Activated T-helper 17 cell treated with anti-CD3 and anti-CD28 coated beads, Interleukin-2, amount 50 U/mL, for 72 hours (primary cell): ENCODE measurements at places on chromosomes 6 and 20. TPM values are rescaled to one million over a fixed set of nuclear protein-coding genes. Genes with fewer than 3 reads are reported as not detected.

DNA sequence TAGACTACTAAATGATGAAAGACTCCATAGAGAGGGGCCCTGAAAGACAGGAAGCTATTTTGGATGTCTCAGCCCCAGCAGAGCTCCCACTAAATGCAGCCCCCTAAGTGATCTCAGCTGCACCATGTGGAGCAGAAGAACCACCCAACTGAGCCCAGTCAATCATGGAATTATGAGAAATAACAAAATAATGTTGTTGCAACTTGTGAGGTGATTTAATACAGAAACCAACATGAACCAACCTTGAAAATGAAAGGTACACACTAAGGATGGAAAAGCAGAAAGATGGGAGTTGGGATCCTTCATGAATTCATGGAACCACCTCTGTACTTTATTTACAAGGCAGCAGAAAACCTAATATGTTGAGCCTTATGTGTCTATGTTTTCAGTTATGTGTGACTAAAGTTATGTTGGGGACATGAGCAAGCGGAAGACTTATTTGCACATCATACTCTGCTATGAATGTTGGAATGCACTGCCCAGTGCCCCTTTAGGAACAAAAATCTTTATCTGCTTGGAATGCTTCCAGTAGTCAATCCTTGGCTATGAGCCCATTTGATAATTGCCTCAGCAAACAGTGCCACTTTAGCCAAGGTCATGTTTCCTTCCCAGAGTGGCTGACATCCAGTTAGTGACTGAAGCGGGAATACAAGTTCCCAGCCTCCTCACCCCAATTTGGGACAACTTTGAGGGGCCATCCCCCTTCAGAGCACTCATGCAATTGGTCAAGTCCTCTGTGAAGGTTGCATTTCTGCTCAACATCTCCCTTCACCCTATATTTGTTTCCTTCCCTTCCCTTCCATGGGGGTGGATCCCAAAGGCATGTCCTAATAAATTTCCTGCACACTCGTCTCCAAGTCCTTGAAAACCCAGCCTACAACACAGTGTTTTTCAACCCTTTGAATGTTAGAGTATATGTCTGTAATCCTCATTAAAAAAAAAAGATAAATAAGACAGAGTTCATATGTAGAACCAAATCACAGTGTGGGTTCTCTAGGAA is 18.4 kb downstream of the TP53RK start:
- no peak overlapping the region for H3K27ac ChIP-seq
- no peaks in the 10 kb centered on the region for H3K4me1 ChIP-seq
- H3K36me3 ChIP-seq: no peaks in the 10 kb centered on the region
- H3K4me3 ChIP-seq: no peak overlapping the region
- no peak for ATAC-seq

DNA sequence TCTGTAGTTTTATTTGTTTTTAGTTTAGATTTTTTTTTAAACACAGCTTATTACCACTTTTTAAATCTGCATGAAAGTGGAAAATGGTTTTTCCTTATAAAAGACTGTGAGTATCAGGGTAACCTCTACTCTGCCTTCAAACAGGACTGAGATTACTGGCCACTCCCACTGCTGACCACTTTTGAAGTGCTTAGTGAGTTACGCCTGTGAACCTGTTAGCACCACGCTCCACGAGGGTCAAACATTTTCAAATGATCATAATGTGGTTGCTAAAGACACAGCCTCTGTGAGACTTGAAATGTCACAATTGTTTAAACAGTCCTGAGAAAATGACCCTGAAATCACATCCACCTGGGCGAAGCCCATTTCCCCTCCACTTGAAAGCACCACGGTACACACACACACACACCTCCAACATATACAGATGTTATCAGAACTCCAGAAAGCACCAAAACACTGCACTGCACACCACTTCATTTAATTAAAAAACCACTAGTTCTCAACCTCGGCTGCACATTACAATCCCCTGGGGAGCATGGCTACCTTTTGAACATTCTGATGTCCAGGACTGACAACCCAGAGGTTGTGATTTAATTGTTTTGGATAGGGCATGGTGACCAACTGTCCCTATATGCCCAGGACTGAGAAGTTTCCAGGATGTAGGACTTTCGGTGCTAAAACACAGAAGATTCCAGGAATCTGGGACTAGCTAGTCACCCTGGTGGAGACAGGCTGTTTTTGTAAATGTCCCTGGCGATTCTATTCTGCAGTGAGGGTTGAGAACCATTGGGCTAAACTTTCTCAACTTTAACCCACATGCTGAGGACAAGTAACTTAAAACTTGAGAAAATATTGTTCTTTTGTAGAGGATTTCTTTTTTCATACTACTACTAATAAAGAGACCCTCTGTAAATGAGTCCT is 176.4 kb upstream of the MYLIP start:
- H3K27me3 ChIP-seq: no peaks in the 10 kb centered on the region
- H3K36me3 ChIP-seq: no peaks in the 10 kb centered on the region
- H3K4me3 ChIP-seq: no peak overlapping the region
- no peak for ATAC-seq
- H3K27ac ChIP-seq: no peak overlapping the region
- peaks cover 13% of the 10 kb centered on the region for H3K4me1 ChIP-seq

GRCh38 chr20:24604966-24605665 is 135.7 kb downstream of the SYNDIG1 start:
- no peak overlapping the region for H3K27ac ChIP-seq
- no peaks in the 10 kb centered on the region for H3K4me1 ChIP-seq
- no peaks in the 10 kb centered on the region for H3K36me3 ChIP-seq

- H3K4me1 ChIP-seq: peaks cover 7% of the 10 kb centered on the region
- H3K27me3 ChIP-seq: no peaks in the 10 kb centered on the region
- H3K4me3 ChIP-seq: no peak overlapping the region
- H3K27ac ChIP-seq: no peak overlapping the region
These were observed 44.2 kb downstream of the KCNK5 start for GRCh38 chr6:39184906-39185580.

GRCh38 chr20:53900380-53900999 is 169.9 kb downstream of the BCAS1 start:
- H3K27ac ChIP-seq: peak overlapping the region; percentile 89
- H3K27me3 ChIP-seq: no peaks in the 10 kb centered on the region
- peak; percentile 66 for ATAC-seq
- no peaks in the 10 kb centered on the region for H3K36me3 ChIP-seq

GRCh38 chr6:112113431-112113830 is 26.0 kb downstream of the FAM229B start:
- no peaks in the 10 kb centered on the region for H3K4me1 ChIP-seq
- H3K27ac ChIP-seq: no peak overlapping the region
- no peak overlapping the region for H3K4me3 ChIP-seq
- H3K27me3 ChIP-seq: peaks cover 8% of the 10 kb centered on the region
- ATAC-seq: no peak

- H3K27ac ChIP-seq: no peak overlapping the region
- peaks cover 7% of the 10 kb centered on the region for H3K27me3 ChIP-seq
- H3K4me1 ChIP-seq: no peaks in the 10 kb centered on the region
These were observed 90.6 kb upstream of the FRMD1 start for GRCh38 chr6:168169624-168170023.

DNA sequence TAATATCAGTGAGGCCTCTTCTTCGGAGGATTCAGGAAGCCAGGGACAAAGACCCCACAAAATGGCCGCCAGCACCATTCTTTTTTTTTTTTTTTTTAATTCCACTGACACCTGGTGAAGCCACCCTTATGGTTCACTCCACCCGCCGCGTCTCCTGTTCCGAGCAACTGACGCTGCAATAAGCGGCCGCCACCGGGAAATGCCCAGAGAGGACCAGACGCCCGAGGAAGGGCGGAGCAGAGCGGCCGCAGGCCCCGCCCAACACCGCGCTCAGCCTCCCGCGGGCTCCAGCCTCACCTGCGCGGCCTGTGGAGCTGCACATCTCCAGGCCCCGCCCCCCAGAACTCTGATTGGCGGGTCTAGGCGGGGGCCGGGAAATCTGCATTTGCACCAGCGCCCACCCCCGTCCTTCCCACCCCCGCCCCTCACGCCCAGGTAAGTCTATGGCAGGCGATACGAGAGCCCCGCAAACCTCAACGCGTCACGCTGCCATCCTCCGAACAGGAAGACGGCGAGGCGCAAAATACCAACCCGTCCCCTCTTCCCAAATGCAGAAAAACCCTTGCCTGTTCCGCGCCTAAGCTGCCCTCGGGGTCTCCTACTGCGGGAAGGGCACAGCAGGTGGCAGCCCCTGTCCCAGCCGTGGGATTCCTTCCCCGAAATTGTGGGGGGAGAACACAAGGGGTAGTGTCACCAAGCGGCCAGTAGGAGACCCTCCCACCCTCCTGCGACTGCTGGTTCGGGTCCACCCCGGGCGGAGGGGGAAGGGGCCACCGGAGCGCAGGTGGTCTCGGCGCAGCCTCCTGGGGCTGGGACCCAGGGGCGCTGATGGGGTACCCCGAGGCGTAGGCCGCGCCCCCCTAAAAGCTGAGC is 960 bp downstream of the ATP9A start:
- no peak overlapping the region for H3K27ac ChIP-seq
- H3K36me3 ChIP-seq: peaks cover 7% of the 10 kb centered on the region
- H3K4me3 ChIP-seq: peak overlapping the region; percentile 38
- H3K4me1 ChIP-seq: peaks cover 8% of the 10 kb centered on the region
- peak; percentile 92 for ATAC-seq

DNA sequence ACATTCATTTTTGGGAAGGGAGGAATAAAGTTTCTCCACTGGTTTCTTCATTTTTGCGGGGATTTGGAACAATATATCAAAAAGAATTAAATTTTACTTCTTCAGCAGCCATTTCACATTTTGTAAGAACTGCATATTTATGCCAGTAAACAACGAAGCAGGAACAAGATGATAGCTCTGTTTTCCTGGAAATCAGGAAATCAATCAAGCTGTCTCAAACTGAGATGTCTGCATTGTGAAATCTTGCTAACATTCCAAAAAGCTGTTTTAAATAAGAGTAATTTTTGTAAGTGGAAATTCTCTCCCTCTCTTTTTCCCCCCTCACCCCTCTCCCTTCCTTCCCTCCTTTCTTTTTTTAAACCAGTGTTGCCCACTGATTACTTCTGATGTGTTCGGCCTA is 20.0 kb downstream of the MAPK13 start:
- H3K4me1 ChIP-seq: peaks cover 14% of the 10 kb centered on the region
- no peak overlapping the region for H3K4me3 ChIP-seq
- ATAC-seq: no peak
- H3K36me3 ChIP-seq: no peaks in the 10 kb centered on the region

DNA sequence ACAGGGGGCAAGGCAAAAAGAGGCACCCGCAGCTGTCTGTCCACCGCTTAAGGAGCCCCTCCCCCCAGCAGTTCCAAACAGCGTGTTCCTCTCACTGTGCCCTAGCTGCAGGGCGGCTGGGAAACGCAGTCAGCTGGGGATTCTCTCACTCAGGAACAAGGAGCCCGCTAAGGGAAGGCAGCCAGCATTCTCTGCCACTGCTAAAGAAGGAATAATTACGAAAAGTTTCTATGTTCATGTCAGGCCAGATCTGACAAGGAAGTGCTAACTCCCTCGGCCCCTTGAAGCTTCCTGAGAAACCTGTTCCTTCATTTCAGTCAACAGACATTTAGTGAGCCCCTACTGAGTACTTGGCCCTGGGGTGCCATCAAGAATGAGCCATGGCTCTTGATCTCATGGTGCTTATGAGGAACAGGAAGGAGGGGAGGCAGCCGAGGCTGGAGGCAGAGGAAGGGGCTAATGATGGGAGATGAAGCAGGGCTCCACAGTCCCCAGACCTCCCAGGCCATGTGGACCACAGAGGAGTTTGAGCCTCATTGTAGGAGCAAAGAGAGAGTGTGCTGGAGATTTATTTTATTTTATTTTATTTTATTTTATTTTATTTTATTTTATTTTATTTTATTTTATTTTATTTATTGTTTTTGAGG is 101.7 kb upstream of the PMEPA1 start:
- no peak overlapping the region for H3K27ac ChIP-seq
- no peaks in the 10 kb centered on the region for H3K36me3 ChIP-seq
- peaks cover 2% of the 10 kb centered on the region for H3K4me1 ChIP-seq
- peaks cover 24% of the 10 kb centered on the region for H3K27me3 ChIP-seq

The RAMACL gene
- 0.32 TPM for total RNA-seq

The ZSCAN23 gene
- total RNA-seq: 0.52 TPM

The ZNF165 gene
- 14.8 TPM for total RNA-seq

The ADGRF5 gene
- not detected for total RNA-seq
